ENCODE measurements at places on chromosomes 7 and 10. TPM values are rescaled to one million over a fixed set of nuclear protein-coding genes. Genes with fewer than 3 reads are reported as not detected.

Gene SCIN
- total RNA-seq: 0.70 TPM

Gene OR2A7
- not detected for total RNA-seq

Gene GBF1
- 27.3 TPM for total RNA-seq

Gene BTBD16
- total RNA-seq: 0.44 TPM

Gene EPO
- not detected for total RNA-seq

Gene ANKRD1
- total RNA-seq: 7.0 TPM

Measured in A549 treated with DMSO at 1 μM for 4 hours (cell line).